ENCODE measurements at places on chromosomes 5 and 9.

DNA sequence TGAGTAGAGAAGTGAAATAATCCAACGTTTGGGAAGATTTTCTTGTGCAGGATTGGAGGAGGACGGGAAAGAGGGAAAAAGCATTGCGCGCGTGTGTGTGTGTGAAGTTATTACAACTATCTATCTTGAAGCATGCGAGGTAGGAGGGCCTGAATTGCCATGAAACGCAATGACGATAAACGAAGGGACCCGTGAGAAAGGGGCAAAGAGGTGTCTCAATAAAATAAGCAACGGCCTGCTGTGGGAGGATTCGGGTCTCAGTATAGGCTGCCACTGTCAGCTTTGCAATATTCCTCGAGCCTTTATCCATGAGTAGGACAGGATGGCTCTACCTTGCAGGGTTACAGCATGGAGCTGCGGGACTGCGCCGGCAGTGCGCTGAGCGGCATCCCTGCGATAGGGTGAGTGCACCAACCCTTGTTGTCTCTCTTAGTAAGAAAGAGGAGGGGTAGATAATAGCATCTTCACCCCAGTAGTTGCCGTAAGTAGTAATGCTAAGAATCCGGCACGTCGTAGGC, 631 bp upstream of the RCL1 start:
- DNase-seq, result no peak

- DNase-seq, result peak; percentile 24
Measured at GRCh38 chr9:137305060-137305797, 3.2 kb upstream of the NRARP start.

- DNase-seq, result no peak
Measured at GRCh38 chr5:123754908-123755307, 242.9 kb downstream of the CSNK1G3 start.

DNA sequence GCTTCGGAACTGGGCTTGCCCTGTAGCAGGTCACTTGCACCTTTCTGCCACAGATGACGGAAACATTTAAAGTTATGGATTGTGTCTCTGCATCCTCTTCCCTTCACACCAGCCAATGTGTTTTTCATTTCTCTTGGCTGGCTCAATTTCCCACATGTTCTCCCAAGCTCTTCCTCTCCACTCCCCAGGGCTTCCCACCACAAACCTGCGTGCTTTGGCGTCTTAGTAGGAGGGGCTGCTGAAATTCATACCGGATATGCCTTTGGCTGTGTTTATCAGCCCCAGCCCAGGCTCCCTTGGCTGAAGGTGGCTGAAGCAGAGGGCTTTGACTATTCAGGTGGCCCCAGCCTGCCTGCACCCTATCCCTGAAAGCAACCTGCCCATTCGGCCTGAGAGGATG, 32.1 kb downstream of the ADRB2 start:
- no peak for DNase-seq

DNA sequence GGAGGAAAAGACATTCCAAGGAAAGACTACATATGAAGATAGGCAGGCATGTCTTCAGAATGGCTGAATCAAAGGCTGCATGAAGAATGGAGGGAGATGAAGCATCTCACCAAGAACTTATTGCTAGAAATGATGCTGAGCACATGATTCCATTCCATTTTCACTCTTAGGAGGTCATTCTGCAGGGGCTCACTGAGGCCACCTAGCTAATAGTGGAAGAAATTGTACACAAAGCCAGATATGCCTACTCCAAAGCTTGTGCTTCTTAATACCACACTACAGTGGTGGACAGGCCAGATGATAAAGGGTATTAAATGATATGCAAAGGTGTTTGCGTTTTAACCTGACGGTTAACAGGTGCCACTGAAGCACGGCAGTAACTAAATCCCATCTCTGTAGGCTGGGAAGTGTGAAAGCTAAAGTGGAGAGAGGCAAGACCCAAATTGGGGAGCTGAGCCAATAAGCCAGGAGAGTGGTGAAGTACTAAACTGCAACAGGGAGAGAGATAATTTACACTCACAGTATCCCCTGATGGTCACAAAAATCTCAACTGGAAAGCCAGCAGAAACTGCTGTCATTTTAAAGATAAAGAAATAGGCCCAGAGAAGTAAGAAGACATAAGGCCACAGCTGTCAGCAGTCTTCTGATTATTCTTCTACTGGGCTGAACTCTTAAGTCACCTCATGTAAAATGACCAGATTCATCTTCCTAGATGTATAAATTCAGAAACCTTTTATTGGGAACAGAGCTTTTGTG, 14.6 kb downstream of the NDUFA8 start:
- DNase-seq, result no peak

DNA sequence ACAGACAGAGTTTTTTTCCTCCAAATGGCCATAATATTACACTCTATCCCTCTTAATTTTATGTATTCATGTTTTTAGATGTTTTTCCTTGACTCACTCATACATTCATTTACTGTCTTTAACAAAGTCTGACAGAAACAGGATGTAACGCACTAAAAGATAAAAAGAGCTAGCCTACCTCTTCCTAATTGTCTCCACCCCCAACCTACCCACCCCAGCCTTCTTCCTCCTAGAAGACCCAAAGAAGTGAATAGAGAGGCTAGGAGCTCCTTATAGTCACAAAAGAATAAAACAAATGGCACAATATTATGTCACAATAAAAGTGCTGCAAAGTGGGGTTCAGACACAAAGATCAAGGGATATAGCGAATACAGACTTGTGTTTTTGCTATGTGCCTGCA, 719 bp downstream of the NOL8 start:
- no peak for DNase-seq

- no peak for DNase-seq
Measured at GRCh38 chr5:145944328-145944727, 8.0 kb downstream of the SH3RF2 start.

- no peak for DNase-seq
Measured at GRCh38 chr9:121598167-121598964, 53.1 kb upstream of the DAB2IP start.

DNA sequence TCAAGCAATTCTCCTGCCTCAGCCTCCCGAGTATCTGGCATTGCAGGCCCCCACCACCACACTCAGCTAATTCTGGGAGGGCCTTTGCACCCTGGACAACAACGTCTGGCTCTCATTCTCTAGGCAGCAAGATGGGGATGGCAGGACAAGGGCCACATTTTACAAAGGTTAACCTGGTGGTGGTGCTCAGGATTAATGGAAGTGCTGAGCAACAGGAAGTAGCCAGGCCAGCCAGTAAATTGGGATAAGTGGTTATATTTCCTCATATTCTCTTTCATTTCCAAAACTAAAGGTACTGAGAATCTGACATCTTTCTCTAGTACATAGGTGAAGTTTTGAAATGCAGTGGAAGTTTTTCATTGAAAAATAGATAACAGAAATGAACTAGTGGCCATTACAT, 24.7 kb upstream of the ASPN start:
- no peak for DNase-seq

GRCh38 chr9:71098801-71099200, 22.6 kb downstream of the TRPM3 start:
- DNase-seq, result no peak

DNA sequence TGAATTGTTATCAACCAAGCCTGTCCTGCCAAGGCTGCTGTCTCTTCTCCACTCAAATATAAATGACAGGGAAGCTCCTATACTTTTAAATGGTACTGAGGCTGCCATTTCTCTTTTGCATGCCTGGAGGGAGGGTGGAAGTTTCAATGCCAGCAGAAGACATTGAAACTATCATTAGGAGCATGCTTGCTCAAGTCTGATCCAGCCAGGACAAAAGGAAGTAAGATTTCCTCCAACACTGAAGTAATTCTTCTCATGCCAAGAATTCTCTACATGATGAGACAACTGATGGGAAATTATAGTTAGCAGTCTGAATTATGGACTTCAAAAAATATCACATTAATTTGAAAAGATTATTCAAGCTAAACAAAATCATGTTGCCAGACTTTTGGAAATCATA, 5.4 kb downstream of the SPINK6 start:
- no peak for DNase-seq

DNA sequence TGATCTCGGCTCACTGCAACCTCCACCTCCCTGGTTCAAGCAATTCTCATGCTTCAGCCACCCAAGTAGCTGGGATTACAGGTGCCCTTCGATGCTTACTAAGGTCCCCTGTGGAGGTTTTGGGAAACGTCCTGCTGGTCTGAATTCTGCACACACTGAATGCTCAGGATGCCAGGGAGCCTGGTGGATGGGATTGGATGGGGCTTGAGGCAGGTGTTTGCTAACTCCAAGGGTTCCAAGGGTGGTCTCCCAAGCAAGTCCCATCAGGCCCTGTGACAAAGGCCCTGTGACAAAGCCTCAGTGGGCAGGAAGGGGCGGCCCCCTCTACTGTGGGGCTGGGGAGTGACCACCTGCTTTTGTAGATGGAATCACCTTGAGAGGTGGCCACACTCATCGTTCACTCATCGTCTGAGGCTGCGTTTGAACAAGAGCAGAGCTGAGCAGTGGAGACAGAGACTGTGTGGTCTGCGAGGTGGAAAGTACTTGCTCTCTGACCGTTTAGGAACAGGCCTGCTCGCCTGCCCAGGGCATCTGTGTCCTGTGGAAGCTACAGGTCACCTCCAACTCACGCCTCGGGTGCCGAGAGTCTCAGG, 40.2 kb downstream of the MRPL36 start:
- no peak for DNase-seq

- DNase-seq, result no peak
Measured at GRCh38 chr9:116064970-116065369, 88.6 kb upstream of the PAPPA start.

DNA sequence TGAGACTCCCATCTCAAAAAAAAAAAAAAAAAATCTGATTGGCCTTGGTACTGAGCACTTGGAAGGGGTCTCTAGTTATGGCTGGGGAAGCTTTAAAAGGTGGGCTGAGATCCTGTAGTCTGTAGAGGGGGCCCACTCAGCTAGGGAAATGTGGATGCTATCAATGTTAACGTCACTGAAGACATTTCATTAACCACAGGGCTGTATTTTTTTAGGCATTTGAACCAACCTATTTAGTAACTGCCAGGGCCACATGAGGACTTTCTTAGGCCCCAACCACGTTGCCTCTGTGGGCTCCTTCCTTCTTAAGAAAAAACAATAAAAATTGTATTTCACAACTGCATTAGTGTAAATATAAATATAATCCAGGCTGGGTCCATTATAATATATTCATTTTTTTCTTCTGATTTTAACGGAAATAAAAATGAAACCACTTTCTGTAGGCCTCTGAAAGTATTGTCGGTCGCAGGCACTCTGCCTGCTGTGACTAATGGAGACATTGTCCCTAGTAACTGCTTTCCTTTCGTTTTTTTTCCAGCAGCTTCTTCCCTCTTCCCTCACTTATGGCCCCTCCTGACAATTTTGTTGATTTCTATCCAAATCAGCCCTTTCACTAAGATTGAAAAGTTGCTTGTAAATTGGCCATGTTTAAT, 71.6 kb downstream of the GCNT1 start:
- no peak for DNase-seq

Data from stimulated activated CD8-positive, alpha-beta memory T cell treated with anti-CD3 and anti-CD28 coated beads, Interleukin-12 subunit alpha, Interleukin-12 subunit beta, amount 100 ng/mL, for 1 hour (primary cell).